ENCODE measurements at places on chromosomes 3 and 15.

- DNase-seq = no peak
These were observed 34.1 kb downstream of the MB21D2 start for GRCh38 chr3:192883512-192883911.

DNA sequence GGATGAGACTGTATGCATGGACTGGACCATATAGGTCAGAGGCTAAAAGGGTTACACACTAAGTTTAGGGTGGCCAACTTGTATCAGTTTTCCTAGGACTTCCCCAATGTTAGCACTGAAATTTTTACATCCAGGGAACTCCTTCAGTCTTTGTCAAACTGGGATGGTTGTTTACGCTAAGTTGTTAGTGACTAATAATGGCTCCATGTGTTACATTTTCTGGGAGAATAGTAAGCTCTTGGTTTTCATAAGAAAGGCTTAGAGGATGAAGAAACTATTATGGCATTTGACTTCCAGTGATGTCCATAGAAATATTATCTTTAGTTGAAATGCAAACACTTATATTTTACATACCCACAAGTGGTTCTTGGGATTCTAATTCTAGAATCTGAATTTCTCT is 57.9 kb upstream of the ST3GAL6 start:
- no peak for DNase-seq

GRCh38 chr15:36594556-36595090 is 15.2 kb downstream of the CDIN1 start:
- no peak for DNase-seq

GRCh38 chr15:40487816-40488682 is 17.3 kb downstream of the CHST14 start:
- DNase-seq = no peak

- no peak for DNase-seq
These were observed 12.8 kb downstream of the UBXN7 start for GRCh38 chr3:196419386-196419785.

- no peak for DNase-seq
These were observed 387.3 kb downstream of the FGF12 start for GRCh38 chr3:192340031-192340430.

DNA sequence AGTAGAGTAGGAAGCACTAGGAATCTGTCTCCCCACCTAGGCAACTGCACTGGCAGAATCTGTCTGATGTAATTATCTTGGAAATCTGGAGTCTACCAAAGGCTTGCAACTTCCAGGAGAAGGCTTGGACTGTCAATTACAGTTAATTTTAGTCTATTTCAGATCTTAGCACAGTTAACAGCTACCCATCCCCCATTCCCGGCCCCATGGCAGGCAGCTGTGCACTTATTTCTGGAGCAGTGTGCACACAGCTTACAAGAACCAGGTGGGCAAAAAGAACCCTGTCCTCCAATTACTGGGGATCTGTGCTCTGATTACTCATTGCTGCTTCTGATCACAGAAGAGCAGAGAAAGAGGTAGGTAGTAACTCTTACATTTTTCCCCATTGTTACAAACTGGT is 12.3 kb upstream of the CDAN1 start:
- no peak for DNase-seq

GRCh38 chr15:70995383-70995970 is 102.9 kb downstream of the LRRC49 start:
- no peak for DNase-seq
